SK-N-MC (cell line): ENCODE measurements at places on chromosomes 4 and X.

GRCh38 chrX:48911412-48912182 is at the start of gene SLC35A2:
Gene SLC35A2, minus strand, starts transcription at chrX:48911646. Its CDS starts 10 bp downstream, at chrX:48911636.
- no peak for DNase-seq

GRCh38 chr4:67292636-67293035 is 252.7 kb downstream of the CENPC start:
- peak; percentile 70 for DNase-seq

GRCh38 chr4:162403419-162403818 is 239.6 kb upstream of the FSTL5 start:
- no peak for DNase-seq

DNA sequence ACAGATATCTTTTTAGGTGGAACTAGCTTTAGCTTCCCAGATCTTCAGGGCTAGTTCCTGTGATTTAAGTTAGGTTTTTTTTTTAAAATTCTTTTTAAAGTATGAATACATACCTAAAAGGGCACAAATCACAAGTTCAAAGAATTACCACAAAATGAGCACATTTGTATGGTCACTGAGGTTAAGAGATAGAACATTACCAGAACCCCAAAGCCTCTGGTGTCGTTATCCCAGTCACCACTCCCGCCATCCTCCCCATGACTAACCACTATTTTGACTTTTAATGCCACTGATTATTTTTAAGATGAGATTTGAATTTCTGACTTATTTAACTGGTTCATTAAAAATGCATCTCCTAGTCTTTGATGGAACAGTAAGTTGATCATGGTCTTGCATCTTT is 5.4 kb downstream of the PGK1 start:
- DNase-seq: no peak

GRCh38 chr4:100177855-100178254 is 12.4 kb downstream of the DDIT4L start:
- DNase-seq: no peak
